ENCODE measurements at places on chromosomes 2 and 18.

DNA sequence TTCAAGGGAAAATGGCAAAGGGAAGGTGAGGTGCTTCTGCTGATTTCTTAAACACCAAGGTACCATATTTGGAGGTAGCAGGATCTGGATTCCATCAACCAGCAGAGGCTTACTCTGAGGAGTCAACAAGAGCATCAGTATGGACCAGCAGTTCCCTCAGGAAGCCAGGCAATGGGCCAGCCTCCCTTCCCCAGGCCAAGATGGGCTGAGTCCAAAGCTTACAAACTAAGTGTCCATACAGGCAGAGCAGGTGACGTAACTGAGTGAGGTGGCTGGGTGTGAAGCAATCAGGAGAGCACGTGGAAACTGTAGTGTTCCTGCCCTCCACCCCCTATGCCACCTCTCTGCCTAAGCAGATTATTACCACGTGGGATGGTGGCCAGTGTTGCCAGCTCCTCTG is 134.2 kb upstream of the HNRNPA3 start:
- no peak for DNase-seq

DNA sequence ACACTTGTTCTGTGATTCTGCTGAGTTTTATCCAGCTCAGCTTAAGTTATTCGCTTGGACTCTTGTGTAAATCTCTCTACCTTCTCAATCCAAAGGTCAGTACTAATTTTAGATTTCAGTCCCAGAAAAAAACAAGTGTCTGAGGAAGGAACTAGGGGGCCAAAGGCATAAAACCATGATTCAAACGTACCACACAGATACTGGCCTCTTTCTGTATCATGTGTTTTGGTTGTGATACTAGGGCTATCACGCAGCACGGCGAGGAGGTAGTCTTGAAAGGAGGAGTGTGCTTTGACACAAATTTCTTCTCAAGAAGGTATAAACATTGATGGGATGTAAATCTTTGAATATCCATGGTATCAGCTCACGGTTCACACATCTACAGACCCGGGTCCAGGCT is 8.3 kb downstream of the SERPINE2 start:
- DNase-seq, result no peak

- peak; percentile 97 for DNase-seq
These were observed at the start of gene WDR43 for GRCh38 chr2:28894470-28895188. WDR43 (plus strand) TSS chr2:28894667; CDS start chr2:28894699, 32 bp downstream.

GRCh38 chr2:109533823-109534222 is 79.9 kb downstream of the SEPTIN10 start:
- no peak for DNase-seq

DNA sequence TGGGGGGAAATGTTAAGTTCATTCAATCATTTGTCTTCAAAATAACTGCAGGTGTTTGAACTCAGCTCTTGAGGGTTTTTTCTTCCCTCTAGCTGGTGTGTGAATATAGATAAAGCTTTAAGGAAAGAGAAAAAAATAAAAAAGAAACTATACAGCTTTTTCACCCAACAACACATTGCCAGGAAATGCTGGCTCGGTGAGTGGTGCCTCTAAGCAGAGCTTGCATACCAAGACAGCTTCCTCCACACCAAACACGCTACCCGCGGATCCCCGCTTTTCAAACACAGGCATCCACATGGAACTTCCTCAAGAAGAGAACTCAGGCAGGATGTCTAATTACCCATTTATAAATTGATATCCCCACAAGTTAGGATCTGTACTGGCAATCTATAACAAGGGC is 69.8 kb upstream of the TANK start:
- DNase-seq, result no peak

- no peak for DNase-seq
These were observed 159.0 kb upstream of the TMEM200C start for GRCh38 chr18:6054256-6054842.

DNA sequence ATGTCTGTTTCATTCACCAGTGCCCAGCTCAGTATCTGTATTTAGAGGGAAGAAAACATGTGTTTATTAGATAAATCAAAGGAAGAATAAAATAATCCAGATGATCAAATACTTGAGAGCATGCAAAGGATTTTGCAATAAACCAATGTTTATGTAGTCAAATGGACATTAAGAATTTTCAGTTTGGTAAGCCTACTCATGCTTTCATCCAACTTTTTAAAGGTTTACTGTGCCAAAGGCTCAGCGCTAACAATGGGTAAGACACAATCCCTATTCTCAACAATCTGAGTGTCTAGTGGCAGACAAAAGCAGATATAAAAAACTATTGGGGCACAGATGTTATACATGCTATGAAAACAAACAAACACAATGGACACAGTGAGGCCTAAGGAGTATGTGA is 26.3 kb downstream of the GRB14 start:
- no peak for DNase-seq

DNA sequence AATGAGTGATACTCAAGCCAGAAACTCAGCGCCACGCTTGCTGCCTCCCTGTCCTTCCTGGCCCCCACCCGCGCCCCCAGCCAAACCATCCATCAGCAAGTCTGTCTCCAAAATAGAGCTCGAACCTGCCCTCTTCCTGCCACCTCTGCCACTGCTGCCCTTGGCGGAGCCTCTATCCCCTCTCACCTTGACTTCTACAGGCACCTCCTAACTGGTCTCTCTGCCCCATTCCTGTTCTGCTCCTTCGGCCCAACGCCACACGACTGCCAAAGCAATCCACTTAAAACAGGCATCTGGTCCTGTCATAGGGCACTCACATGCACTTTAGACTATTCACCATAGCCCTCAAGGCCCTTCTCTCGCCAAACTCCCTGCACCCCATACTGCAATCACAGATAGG is 210.3 kb upstream of the SMAD2 start:
- DNase-seq, result no peak

DNA sequence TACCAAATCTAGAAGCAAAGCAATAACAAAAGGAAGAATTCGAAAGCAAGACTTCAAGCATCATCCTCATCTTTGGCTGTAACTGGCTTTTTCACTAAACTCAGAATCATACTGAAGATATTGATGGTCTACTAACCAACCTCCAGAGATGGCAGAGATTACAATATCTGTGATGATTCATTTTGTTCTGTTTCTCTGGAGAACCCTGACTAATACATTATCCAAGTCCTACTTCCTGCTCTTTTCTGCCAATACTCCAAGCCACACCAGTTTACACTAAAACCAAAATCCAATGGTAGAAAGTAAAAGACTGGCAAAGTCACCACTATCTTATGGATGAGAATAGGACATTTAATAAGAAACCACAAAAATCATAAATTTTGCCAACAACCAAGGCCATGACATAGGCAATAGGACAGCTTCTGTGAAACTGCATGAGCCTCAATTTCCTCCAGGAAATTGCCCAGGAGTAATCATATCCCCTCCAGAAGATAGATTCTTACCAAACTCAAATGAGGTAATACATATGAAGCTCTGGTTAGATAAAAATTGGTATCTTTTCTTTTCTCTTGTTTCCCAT is 159.8 kb downstream of the METTL4 start:
- DNase-seq, result no peak

DNA sequence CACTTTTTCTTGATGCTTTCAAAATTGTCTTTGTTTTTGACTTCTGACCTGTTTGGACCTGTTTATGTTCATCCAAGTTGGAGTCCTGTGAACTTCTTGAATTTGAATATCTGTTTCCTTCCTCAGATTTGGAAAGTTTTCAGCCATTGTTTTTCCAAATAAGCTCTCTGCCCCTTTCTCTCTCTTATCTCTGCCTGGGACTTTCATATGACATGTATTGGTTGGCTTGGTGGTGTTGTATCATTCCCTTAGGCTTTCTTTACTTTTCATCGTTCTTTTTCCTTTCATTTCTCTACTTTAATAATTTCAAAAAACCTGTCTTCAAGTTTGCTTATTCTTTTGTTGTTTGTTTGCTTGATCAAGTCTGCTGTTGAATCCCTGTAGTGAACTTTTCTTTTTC is 60.1 kb upstream of the LDLRAD4 start:
- DNase-seq, result no peak

DNA sequence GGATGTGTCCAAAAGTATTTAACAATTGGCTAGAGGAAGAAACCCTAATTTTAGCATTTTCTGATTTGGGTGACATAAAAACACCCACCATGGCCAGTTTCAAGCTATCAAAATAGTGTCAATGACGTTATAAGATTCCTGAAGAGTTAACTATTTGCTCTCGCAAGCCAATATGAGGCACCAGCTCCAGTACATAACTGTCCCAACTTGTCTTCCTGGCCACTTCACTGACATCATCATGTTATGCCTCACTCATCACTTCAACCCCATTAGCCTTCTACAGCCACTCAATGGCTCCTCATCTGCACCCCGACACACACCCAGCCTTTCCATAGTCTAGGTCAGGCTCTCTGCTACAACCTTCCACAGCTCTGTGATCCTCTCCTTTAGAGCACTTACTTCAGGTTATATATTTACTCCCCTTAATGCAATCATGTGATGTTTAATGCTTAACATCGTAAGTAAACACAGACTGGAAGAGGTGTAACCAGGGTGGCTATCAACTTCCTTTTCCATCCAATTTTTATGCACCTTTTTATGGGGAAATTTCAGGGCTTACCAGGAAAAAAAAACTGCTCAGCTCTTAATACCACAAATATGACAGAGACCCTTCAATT is 158.7 kb downstream of the VWC2L start:
- no peak for DNase-seq

- no peak for DNase-seq
These were observed 1355.4 kb downstream of the LRP1B start for GRCh38 chr2:140775411-140775810.

GRCh38 chr2:69353360-69353759 is 33.7 kb downstream of the GFPT1 start:
- no peak for DNase-seq

DNA sequence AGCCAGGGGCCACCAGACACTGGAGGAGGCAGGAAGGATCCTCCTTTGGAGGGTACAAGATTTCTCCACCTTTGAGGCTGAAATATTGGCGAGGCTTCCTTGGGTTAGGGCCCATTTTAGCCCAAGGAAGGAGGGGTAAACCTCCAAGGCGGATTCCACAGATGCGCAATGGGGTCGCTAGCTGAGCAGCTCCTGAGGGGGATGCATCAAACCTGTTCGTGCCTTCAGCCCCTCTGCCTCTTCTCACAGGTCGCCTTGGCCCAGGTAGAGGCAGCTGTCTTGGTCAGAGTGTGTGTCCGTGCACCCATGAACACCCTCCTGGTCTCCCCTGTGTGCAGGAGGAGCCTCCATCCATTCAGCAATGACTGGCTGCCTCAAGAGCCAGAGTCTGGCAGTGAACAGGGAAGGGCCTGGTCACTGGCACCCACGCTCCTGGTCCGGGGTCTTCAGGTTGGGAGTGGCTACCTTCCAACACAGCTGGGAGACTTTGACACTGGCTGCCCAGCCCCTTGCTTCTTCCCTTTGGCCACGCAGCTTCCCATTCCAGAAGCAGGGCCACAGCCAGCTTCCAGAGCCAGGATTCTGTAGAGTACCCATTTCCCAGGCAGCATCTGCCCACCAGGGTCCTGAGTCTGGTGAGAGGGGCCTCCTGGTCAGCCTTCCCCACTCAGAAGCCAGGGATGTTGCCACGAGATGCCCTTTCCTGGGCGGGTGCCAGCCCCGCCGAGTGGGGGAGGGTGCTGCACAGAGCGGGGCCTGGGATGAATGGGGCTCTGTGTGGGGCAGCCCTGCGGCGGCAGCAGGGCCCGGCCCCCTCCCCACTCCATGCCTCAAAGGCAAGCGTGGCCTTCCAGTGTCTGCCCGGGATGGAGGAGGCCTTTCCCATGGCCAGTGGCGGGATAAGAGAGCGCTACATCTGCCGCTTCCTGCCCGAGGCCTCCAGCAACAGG is 95.8 kb upstream of the GPC1 start:
- no peak for DNase-seq

GRCh38 chr2:231198291-231199173 is at the start of gene ARMC9:
ARMC9 (plus strand) TSS chr2:231198631; CDS start chr2:231206239, 7,608 bp downstream.
- DNase-seq, result peak; percentile 90

GRCh38 chr2:67463810-67464209 is 66.7 kb downstream of the ETAA1 start:
- DNase-seq, result no peak

- no peak for DNase-seq
These were observed 18.9 kb upstream of the SLC38A11 start for GRCh38 chr2:164974221-164974620.

GRCh38 chr18:79544386-79544963 is 135.1 kb upstream of the CTDP1 start:
- DNase-seq, result no peak
